ENCODE measurements at places on chromosomes 6 and 20. TPM values are rescaled to one million over a fixed set of nuclear protein-coding genes. Genes with fewer than 3 reads are reported as not detected.

- H3K4me3 ChIP-seq: no peak overlapping the region
- no peaks in the 10 kb centered on the region for H3K27me3 ChIP-seq
- peaks cover 18% of the 10 kb centered on the region for H3K4me1 ChIP-seq
- no peak for DNase-seq
- H3K27ac ChIP-seq: no peak overlapping the region
- no peaks in the 10 kb centered on the region for H3K36me3 ChIP-seq
Measured at GRCh38 chr6:169909113-169909512, 157.7 kb downstream of the ERMARD start.

GRCh38 chr6:165019681-165020080 is 289.7 kb downstream of the C6orf118 start:
- no peak overlapping the region for H3K27ac ChIP-seq
- no peaks in the 10 kb centered on the region for H3K27me3 ChIP-seq
- H3K4me3 ChIP-seq: no peak overlapping the region
- DNase-seq: no peak
- H3K4me1 ChIP-seq: no peaks in the 10 kb centered on the region
- no peaks in the 10 kb centered on the region for H3K36me3 ChIP-seq

GRCh38 chr6:34020807-34021553 is 124.9 kb downstream of the GRM4 start:
- H3K4me3 ChIP-seq: no peak overlapping the region
- no peak overlapping the region for H3K27ac ChIP-seq
- H3K27me3 ChIP-seq: peaks cover 3% of the 10 kb centered on the region

- H3K27ac ChIP-seq: peak overlapping the region; percentile 49
- no peaks in the 10 kb centered on the region for H3K27me3 ChIP-seq
- no peak overlapping the region for H3K4me3 ChIP-seq
- H3K4me1 ChIP-seq: no peaks in the 10 kb centered on the region
Measured at GRCh38 chr6:42391441-42391840, 60.3 kb downstream of the TRERF1 start.

- no peaks in the 10 kb centered on the region for H3K4me1 ChIP-seq
- no peak for DNase-seq
- H3K27ac ChIP-seq: no peak overlapping the region
- no peaks in the 10 kb centered on the region for H3K27me3 ChIP-seq
- H3K36me3 ChIP-seq: no peaks in the 10 kb centered on the region
Measured at GRCh38 chr6:136811272-136811671, 11.1 kb upstream of the PEX7 start.

DNA sequence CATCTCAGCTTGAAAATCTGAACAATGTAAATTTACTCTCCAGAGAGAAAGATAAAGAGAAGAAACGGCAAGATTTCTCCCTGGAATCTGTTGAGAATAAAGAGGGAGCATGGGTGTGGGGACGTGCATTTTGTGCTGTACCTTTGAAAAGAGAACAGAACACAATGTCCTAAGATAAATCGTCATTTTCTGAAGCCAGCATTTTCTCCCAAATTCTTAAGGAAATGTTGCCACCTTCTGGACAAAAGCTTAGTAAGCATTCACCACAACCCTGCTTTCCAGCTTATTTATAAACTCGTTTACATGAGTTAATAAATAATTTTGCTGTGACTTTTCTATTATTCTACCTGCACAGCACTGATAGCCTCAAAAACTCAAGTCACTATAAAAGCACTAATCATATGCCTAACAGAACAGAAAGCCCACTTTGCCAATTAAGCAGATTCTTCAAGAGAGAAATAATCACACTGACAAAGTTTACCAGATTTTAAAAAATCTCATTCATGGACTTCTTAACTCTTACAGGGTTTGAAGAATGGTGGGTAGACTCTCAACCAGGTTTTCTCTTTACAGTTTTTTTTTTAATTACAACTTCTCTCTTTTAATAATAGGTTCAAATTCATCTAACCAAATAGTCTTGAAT is 155.8 kb downstream of the MBOAT1 start:
- H3K4me3 ChIP-seq: no peak overlapping the region
- DNase-seq: no peak
- no peaks in the 10 kb centered on the region for H3K27me3 ChIP-seq
- H3K27ac ChIP-seq: no peak overlapping the region

DNA sequence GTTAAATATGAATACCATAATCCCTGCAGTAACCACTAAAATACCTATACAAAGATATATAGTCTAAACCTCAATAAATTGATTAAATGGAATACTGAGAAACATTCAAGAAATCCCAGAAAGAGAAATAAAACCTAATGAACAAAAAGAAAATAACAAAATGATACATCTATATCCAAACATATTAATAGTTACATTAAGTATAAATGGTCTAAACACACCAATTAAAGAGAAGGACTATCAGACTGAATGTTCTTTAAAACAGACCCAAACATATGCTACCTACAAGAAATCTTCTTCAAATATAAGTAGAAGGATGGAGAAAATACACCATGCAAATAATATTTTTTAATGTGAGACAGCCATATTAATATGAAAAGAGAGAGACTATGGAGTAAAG is 22.0 kb downstream of the NINL start:
- H3K4me3 ChIP-seq: no peak overlapping the region
- H3K4me1 ChIP-seq: no peaks in the 10 kb centered on the region
- DNase-seq: no peak
- H3K36me3 ChIP-seq: no peaks in the 10 kb centered on the region
- H3K27ac ChIP-seq: no peak overlapping the region

Gene RAD21L1
- total RNA-seq: not detected
